ENCODE measurements at places on chromosomes 1 and 21.
A peak's percentile ranks its signal among the peaks of the same experiment; 100 is the strongest.

DNA sequence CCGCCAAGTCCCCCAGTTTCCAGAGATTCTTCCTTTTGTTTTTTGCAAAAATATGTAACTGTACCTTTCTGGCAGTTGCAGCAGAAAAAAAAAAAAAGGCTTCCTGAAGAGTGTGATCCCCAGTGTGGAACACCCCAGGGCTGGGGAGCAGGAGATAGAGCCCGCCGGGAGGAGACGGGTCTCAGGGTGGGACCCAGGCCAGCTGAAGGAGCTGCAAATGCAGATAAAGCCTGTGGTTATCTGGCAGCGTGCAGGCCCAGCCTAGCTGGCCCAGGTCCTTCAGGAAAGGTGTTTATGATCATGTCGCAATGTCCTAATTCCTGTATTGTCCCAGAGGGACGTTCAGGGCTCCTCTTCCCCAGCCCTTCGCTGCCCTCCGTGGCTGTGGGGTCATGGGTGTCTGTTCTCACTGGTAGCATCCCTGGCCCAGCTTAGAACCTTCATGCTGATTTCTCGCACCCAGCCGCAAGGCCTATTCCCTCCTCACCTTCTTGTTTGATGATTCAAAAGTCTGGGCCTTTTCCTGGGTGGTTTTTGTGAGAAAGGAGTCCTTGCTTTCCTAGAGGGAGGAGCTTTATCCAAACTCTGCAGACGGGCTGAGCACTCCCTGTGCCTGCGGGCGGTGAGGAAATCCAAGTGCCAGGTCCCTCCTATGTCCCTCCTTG, 26.2 kb downstream of the RNF187 start:
- DNase-seq, result no peak

DNA sequence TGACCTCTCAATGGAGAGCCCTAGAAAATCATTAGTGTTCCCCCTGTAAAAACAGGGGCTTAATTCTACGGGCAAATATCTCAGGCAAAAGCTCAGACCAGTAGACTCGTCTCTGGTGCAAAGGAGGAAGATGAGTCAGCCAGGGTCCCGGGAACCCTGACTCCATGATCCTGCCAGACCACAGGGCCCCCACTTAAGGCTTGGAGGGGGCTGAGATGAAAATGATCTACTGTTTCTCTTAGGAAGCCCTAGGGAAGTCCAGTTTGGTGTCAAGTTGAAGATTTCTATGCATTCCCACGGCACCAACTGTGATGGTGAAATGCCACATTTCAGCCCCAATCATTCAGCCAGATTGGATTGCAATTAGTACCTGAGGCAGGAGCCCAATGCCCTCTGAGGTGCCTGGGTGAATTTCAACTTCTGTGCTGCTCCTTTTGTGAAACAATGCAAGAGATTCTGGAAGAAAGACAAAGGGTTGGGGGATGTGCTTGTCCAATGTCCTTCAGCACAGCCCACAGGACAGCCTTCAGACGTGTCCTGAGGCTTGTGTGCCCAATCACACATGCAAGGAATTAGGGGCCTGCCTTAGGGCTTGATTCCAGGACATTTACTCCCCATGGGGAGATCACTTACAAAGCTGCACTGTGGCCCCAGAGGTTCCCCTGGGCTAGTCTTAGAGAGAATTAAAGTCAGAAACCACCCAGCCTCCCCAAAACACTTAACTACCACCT, 18.1 kb downstream of the NAV1 start:
- no peak for DNase-seq

GRCh38 chr1:221837896-221838295, 96.0 kb upstream of the DUSP10 start:
- DNase-seq, result no peak

DNA sequence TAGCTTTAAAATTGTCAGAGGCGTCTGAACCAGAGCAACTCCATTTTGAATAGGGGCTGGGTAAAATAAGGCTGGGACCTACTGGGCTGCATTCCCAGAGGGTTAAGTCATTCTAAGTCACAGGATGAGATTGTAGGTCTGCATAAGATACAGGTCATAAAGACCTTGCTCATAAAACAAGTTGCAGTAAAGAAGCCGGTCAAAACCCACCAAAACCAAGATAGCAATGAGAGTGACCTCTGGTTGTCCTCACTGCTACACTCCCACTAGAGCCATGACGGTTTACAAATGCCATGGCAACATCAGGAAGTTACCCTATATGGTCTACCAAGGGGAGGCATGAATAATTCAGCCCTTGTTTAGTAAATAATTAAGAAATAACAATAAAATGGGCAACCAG, 143.6 kb downstream of the GABPA start:
- no peak for DNase-seq

DNA sequence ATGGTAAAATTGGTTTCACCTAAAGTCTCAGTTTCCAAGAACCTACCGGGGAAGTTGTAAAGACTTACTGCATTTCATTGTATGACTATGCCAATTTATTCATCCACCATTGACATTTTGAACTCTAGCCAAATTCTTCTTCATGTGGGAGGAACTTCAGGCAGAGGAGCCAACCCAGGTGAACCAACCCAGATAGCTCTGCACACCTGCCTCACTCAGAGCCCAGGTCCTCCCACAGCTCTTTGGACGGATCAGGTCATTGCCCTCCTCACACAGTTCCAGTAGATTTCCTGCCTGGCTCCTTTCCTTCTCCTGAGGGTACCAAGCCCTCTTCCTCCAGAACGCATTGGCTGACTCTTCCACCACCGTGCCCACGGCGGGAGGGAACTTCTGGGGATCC, 121.7 kb downstream of the DTL start:
- DNase-seq, result no peak

DNA sequence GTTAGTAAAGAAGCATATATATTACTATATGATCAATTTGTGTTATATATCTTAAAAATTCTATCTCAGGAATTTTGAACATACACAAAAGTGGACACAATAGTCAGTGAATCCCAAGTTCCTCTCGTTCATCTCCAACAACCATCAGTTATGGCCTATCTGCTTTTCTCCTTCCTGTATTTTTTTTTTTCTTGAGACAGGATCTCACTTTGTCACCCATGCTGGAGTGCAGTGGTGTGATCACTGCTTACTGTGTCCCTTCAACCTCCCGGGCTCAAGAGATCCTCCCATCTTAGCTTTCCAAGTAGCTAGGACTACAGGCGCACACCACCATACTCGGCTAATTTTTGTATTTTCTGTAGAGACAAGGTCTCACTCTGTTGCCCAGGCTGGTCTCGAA, 9.4 kb downstream of the SPEN start:
- no peak for DNase-seq

DNA sequence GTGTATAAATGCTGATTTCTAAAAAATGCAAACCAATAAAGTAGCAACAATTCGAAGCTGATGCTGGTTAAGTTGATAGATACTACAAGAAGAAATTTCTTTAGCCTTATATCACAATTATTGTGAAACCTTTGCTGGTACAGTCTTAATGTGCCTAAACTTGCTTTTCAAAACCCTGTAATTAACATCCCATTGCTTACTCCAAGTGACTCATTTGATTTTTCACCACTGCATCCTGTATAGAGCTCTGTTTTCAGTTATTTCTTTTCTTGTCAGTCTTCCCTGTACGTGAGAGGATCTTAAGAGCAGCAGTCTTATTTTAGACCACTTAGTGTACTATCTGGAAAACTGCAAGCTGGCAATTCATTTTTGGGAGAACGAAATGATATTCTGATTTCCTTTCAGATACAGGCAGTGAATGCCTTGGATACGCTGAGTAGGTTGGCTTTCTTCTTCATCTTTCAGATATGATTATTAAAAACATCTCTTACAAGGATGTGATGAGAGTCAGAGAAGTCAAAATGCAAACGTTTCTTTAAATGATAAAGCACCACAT, 210.3 kb downstream of the KCTD3 start:
- DNase-seq, result no peak

DNA sequence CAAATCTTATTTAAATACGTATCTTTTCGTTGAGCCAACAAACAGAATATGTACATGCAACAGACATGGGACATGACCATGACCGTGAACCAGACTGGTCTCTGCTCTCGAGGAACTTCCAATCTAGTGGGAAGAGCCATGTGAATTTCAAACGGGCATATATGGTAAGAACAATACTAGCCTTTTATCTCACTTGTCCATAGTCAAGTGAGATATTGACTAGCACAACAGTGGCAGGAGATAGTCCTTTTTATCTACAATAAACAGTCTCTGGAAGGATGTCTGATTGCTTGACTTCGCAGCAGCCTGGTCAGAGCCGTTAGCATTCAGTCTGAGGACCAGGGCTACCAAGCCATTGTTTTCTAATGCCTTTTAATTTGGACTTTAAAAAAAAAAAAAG, 12.6 kb upstream of the PLA2G2C start:
- DNase-seq, result no peak

- DNase-seq, result no peak
Observed at GRCh38 chr1:199033661-199034060, 394.8 kb downstream of the PTPRC start.

GRCh38 chr1:14728516-14728915, 130.0 kb downstream of the KAZN start:
- no peak for DNase-seq

DNA sequence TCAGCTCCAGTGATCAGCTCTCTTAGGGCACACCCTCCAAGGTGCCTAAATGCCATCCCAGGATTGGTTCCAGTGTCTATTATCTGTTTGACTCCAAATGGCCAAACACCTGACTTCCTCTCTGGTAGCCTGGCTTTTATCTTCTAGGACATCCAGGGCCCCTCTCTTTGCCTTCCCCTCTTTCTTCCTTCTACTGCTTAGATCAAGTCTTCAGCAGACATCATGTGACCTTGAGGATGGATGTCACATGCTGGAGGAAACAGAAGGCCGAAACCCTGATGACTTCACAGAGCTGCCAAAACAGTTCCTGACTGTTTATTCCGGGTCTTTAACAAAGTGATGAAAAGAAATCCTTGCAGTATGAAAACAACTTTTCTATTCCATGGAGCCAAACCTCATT, 24.4 kb upstream of the WDR26 start:
- DNase-seq, result no peak

DNA sequence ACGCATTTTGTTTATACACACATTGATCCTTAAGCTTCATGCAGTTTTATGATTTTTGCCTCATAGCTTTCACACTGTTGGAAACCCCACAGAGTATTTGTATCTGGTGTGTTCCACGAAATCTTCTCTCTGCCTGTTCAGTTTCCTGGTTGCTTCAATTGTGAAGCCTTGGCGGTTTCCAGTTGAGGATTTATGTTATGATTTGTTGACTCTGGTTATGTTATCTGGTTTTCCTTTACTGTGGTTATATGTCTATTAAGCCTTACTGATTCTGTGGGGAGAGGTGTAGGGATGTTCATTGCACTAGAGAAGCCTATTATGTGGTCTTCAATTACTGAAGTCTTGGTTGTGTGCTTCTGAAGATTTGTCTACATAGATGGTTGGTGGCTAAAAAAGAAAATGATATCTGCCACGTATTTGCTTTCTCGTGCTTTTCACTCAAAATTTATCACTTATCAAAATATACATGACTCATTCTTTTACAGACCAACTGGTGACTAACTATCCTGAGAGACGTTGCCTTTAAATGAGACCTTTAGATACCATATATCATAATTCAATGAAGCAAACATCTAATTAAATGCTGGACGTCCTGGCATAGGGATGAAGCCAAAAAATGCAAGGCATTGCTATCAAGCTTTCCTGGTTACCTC, 488.0 kb upstream of the B3GALT2 start:
- DNase-seq, result no peak

GRCh38 chr21:36229181-36229580, 72.6 kb downstream of the DOP1B start:
- DNase-seq, result no peak

- DNase-seq, result peak; percentile 79
Observed at GRCh38 chr1:941588-942383, 17.3 kb downstream of the NOC2L start.

DNA sequence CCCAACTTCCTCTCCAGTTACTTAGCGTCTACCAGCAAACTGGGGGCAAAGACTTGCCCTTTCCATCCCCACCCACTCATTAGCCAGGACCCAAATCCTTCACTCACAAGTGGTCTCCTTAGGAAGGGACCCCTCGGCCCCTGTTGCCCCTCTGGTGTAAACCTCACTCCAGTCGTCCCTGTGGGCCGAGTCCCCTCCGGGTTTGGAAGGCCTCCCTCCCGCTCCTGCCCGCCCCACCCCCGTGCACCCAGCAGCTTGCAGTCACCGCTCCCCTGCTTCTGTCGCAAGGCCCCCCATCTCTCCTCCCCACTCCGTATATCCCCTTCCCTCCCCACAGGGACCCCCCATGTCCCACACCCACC, 1.2 kb downstream of the EFHD2 start:
- DNase-seq, result no peak

DNA sequence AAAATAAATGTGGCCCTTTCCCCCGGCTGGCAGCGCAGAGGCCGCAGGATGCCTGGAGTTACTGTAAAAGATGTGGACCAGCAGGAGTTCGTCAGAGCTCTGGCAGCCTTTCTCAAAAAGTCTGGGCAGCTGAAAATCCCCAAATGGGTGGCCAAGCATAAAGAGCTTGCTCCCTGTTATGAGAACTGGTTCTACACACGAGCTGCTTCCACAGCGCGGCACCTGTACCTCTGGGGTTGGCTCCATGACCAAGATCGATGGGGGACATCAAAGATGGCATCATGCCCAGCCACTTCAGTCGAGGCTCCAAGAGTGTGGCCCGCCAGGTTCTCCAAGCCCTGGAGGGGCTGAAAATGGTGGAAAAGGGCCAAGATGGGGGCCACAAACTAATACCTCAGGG, 95.9 kb downstream of the LRIG2 start:
- DNase-seq, result no peak

DNA sequence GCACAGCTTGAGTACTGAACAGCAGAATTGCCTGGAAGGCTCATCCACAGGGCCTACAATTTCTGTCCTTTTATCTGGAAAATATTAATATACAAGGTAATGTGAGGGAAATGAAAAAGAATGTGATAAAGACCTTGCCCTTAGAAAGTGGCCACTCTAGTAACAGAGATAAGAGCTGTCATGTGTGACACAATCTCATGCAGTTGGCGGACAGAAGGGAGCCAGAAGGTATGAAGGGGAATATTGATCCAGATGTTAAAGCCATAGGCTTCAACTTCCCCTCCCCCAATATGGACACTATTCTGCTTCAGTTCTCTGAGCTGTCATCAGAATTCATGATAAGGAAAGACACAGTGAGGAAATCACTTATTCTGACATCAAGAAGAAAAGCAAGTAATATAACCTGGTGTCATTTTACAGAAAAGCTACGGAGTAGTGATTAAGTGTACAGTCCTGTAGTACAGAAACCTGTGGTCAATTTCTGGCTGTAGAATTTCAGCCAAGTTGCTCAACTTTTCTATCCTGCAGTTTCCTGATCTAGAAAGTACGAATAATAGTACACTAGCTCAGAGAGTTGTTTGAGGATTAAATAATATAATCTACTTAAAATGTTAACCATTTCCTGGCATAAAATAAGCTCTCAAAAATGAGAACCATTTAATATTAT, 572.1 kb downstream of the DPYD start:
- DNase-seq, result no peak

DNA sequence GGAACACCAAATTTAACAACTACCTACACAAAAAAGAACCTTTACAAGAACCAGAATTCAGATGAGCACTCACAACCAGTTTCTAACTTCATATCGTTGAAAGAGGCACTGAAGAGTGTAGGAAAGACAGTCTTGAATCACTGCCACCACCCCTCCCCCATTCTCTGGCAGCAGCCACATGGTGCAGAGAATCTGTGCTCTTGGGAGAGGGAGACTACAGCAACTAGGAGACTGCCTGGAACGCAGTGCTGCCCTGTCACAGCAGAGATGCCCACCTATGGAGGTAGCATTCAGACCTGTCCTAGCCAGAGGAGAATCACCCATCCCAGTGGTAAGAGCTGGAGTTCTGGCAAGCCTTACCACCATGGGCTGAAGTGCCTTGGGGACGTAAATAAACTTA, 7.3 kb downstream of the CCN1 start:
- no peak for DNase-seq

Data from NCI-H345 (cell line).